Stomach (tissue), 19 donors: ENCODE measurements at places on chromosomes 4 and X. TPM values are rescaled to one million over a fixed set of nuclear protein-coding genes. Genes with fewer than 3 reads are reported as not detected.

Gene BGN
- total RNA-seq, result 8.2 TPM

Gene ODAPH
- not detected for total RNA-seq

Gene UCP1
- 0.37 TPM for total RNA-seq

Gene BMX
- total RNA-seq, result 3.3 TPM

Gene LEF1
- not detected for total RNA-seq

Gene ACE2
- total RNA-seq, result 1.0 TPM

Gene TREX2
- not detected for total RNA-seq

Gene NEUROG2
- not detected for total RNA-seq

GRCh38 chrX:94492541-94492940 is 818.5 kb downstream of the FAM133A start:
- no peaks in the 10 kb centered on the region for H3K27me3 ChIP-seq
- peak; percentile 2 for DNase-seq
- no peak overlapping the region for H3K4me3 ChIP-seq
- H3K36me3 ChIP-seq, result no peaks in the 10 kb centered on the region
- H3K4me1 ChIP-seq, result no peaks in the 10 kb centered on the region
- no peak overlapping the region for H3K27ac ChIP-seq

- no peaks in the 10 kb centered on the region for H3K27me3 ChIP-seq
- H3K4me3 ChIP-seq, result no peak overlapping the region
- no peak overlapping the region for H3K27ac ChIP-seq
- no peaks in the 10 kb centered on the region for H3K36me3 ChIP-seq
- H3K4me1 ChIP-seq, result peaks cover 41% of the 10 kb centered on the region
Observed at GRCh38 chr4:128521156-128521555, 233.5 kb upstream of the PGRMC2 start.

DNA sequence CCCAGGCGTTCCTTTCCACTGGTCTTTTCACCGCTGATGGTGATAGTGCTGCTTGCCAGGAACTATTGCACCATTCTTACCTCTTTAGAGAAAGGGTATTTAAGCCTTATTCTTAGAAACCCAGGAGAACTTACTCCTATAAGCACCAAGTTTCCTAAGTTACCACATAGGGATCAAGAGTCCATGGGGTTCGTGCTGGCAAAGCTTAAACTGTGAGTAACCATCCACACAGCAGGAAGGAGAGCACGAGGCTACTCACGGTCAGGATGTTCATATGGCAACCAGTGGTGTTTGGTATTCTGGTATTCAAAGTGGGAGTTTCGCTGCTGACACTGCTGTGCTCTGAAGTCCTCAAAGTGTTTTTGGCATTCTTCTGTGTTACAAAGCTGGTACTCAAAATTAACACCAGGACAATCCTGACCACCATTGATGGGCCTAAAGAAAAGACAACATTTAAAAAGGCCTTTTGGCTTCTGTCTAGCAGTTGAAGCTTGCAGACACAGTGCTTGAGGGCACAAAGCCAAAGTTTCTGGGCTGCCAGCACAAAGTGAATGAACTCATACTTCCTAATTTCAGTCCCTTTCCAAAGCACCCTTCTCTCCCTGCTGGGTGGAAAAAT is 256.9 kb downstream of the ADAMTS3 start:
- no peaks in the 10 kb centered on the region for H3K36me3 ChIP-seq
- no peaks in the 10 kb centered on the region for H3K27me3 ChIP-seq
- H3K27ac ChIP-seq, result peak overlapping the region; percentile 45
- H3K4me3 ChIP-seq, result no peak overlapping the region
- peak; percentile 86 for DNase-seq

DNA sequence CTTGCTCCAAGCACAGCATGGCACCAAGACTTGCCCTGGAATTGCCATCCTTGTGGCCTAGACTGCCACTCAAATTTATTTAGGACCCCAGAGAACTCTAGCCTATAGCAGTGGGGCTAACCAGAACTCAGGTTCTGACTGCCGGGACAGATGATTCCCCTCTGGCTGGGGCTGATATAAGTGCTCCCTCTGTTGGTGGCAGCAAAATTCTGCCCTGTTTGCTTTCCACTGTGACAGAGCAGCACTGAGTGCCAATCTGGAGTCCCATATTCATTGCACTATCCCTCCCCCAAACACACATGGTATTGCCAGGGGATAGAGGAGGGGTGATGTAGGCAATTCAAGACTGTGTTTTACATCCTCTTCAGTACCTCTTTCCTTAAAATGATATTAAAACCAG is 1081.9 kb downstream of the FAT4 start:
- H3K27ac ChIP-seq, result no peak overlapping the region
- DNase-seq, result no peak
- no peaks in the 10 kb centered on the region for H3K4me1 ChIP-seq
- no peaks in the 10 kb centered on the region for H3K27me3 ChIP-seq

GRCh38 chrX:43436517-43436916 is 219.6 kb upstream of the MAOA start:
- H3K4me3 ChIP-seq, result no peak overlapping the region
- H3K36me3 ChIP-seq, result no peaks in the 10 kb centered on the region
- DNase-seq, result no peak
- H3K27me3 ChIP-seq, result no peaks in the 10 kb centered on the region
- H3K4me1 ChIP-seq, result no peaks in the 10 kb centered on the region

DNA sequence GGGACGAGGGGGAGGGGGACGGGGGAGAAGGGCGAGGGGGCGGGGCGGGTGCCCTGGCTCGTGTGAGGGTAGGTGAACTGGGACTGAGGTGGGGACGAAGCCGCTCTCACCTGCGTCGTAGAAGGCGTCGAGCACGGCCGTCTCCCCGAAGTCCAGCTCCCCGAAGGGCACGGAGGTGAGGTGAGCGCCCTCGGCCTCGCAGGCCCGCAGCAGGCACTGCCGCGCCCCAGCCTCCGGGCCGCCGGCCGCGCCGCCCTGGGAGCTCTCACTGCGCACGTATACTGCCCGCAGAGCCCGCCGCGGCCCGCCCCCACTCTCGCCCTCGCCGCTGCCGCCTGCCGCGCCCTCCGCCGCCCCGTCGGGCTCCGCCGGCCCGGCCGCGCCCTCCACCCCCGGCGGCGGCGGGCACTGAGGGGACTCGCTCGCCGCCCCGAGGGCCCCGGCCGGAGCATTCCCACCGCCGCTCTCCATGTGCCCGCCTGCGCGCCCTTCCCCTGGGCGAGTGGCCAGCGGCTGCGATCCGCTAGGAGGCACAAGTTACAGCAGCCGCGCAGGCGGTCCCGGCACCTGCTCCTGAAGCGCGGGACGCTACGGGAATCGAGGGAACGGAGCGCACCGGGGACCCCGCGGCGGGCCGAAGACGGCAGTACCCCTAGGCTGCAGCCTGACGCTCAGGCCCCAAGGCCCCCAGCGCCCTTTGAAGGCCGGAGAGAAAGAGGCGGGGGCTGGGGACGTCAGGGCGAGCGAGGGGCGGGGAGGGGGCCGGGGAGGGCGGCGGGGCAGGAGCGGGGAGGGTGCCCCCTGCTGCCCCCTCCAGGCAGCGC is at the start of gene MAP3K15:
Gene MAP3K15 (minus strand): TSS at position 718 of the 824 bp plus-strand sequence. CDS start 247 bp downstream, at position 471.
- DNase-seq, result peak; percentile 53
- peak within 1 kb of the TSS; percentile 37 for H3K4me3 ChIP-seq
- no peaks in the 10 kb centered on the region for H3K36me3 ChIP-seq
- peaks cover 24% of the 10 kb centered on the region for H3K27me3 ChIP-seq
- no peak within 1 kb of the TSS for H3K27ac ChIP-seq

GRCh38 chrX:96027407-96027806 is 657.2 kb upstream of the DIAPH2 start:
- DNase-seq, result no peak
- no peaks in the 10 kb centered on the region for H3K36me3 ChIP-seq
- no peak overlapping the region for H3K4me3 ChIP-seq
- H3K4me1 ChIP-seq, result no peaks in the 10 kb centered on the region
- no peak overlapping the region for H3K27ac ChIP-seq

- no peak for DNase-seq
- no peaks in the 10 kb centered on the region for H3K27me3 ChIP-seq
- no peak overlapping the region for H3K27ac ChIP-seq
- H3K4me3 ChIP-seq, result no peak overlapping the region
Observed at GRCh38 chrX:12360383-12360782, 222.1 kb downstream of the FRMPD4 start.

GRCh38 chr4:120750152-120750525 is 172.4 kb downstream of the PRDM5 start:
- H3K4me1 ChIP-seq, result no peaks in the 10 kb centered on the region
- H3K27me3 ChIP-seq, result no peaks in the 10 kb centered on the region
- H3K4me3 ChIP-seq, result no peak overlapping the region
- H3K36me3 ChIP-seq, result no peaks in the 10 kb centered on the region

- no peak overlapping the region for H3K27ac ChIP-seq
- no peak overlapping the region for H3K4me3 ChIP-seq
- no peak for DNase-seq
- no peaks in the 10 kb centered on the region for H3K4me1 ChIP-seq
- peaks cover 59% of the 10 kb centered on the region for H3K27me3 ChIP-seq
Observed at GRCh38 chrX:48829016-48829735, 2.9 kb downstream of the ERAS start.

DNA sequence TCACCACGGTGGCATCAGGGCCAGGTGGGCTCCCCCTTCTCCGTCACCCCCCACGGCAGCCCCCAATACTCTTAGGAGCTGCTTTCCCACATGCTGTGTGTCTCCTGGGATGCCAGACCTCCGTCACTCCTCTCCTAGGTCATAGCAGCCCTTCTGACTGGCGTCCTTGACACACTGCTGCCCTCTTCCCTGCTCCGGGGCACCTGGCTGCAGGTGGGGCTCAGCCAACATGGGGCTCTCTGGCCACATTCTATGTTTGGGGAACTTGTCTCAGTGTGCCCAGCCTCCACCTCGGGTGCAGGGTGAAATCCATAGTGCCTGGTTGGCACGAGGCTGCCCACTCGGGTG is 13.8 kb downstream of the TMEM175 start:
- no peaks in the 10 kb centered on the region for H3K27me3 ChIP-seq
- H3K4me3 ChIP-seq, result no peak overlapping the region
- DNase-seq, result no peak
- H3K36me3 ChIP-seq, result no peaks in the 10 kb centered on the region
- H3K27ac ChIP-seq, result no peak overlapping the region
- no peaks in the 10 kb centered on the region for H3K4me1 ChIP-seq

DNA sequence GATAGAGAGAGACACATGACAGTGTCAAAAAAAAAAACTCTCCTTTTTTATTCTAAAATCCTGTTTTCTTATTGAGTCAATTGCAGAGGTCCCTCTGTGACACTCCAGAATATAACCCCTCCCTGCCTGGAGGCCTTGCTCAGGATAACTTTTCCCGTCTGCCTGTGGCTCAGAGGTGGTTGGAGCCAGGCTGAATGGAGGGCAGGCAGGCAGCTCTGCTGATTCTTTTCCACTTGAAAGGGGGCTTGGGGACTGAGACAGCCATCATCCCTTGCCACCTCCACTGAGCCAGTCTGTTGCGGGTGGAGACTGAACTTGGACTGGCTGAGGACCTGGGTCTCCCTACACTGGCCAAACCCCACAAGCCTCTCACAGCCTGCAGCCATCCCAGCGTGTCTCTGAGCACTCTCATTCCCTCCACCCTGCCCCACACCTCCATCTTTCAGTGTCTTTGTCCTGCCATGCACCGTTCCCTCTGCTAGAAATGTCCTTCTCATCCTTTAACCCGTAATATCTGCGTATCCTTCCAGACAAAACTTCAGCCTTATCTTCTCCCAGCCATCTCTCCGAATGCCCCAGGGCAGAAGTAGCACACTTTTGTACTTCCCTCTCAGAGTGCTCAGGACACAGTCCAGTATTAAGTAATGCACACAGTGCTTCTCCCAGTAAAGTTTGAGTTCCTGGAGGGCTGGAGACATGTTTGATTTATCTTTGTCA is 139.9 kb downstream of the CHIC2 start:
- no peak overlapping the region for H3K4me3 ChIP-seq
- no peak for DNase-seq
- no peaks in the 10 kb centered on the region for H3K4me1 ChIP-seq
- H3K36me3 ChIP-seq, result no peaks in the 10 kb centered on the region

DNA sequence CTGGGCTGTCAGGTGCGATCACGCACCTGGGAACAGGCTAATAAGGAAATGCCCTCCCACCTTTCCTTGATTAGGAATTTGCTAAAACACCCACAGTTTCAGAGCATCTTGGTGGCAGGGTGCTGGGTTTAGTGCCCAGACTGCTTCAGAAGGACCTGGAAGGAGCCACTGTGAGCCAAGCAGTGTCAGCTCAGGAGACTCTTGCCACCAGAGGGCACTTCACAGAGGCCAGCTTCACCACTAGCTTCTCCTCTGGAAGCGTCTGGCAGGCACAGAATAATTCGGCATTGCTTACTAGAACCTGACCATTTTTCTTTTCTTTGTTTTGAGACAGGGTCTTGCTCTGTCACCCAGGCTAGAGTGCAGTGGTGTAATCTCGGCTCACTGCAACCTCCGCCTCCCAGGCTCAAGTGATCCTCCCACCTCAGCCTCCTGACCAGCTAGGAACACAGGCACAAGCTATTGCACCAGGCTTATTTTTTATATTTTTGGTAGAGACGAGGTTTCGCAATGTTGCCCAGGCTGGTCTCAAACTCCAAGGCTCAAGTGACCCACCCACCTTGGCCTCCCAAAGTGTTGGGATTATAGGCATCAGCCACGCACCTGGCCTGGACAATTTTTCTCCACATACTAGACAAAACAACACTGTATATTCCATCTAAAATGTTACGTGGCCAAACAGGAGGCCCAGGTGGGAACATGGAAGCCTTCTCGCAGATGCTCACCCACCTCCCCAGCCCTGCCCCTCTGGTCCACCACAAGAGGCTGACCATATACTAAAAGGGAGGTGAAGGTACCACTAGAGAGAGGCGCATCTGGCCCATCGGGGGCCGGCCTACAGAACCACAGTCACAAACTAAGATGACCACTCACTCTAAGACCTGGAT is 14.1 kb downstream of the NOP14 start:
- peak; percentile 67 for DNase-seq
- no peak overlapping the region for H3K27ac ChIP-seq
- H3K36me3 ChIP-seq, result peaks cover 100% of the 10 kb centered on the region
- no peaks in the 10 kb centered on the region for H3K4me1 ChIP-seq

DNA sequence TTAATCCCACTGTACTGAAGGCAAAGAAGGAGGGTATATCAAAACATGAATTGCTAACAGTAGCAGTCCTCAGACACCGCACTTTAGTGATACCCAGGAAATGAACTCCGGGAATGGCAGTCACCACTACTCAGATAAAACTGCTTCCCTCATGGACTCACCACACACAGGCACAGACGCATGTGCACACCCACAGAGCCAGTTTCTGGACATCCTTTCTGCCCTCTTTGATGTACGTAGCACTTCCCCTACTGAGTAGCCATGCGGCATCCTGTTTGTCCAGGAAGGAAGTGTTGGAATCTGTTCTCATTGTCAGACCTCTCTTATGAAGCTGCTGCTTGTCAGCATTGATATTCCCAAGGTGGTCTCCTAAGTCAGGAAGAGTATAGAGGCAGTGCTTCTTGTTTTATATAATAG is 95.7 kb downstream of the DCLK2 start:
- H3K4me3 ChIP-seq, result no peak overlapping the region

GRCh38 chr4:127131527-127131926 is 501.2 kb upstream of the INTU start:
- no peaks in the 10 kb centered on the region for H3K27me3 ChIP-seq
- H3K27ac ChIP-seq, result no peak overlapping the region
- DNase-seq, result no peak
- H3K4me3 ChIP-seq, result no peak overlapping the region
- no peaks in the 10 kb centered on the region for H3K4me1 ChIP-seq
- no peaks in the 10 kb centered on the region for H3K36me3 ChIP-seq

GRCh38 chr4:38667085-38667893 is 3.3 kb downstream of the KLF3 start:
- peak overlapping the region; percentile 95 for H3K4me3 ChIP-seq
- H3K4me1 ChIP-seq, result peaks cover 50% of the 10 kb centered on the region
- H3K27me3 ChIP-seq, result no peaks in the 10 kb centered on the region
- peak overlapping the region; percentile 99 for H3K27ac ChIP-seq
- peak; percentile 77 for DNase-seq

- no peak for DNase-seq
- no peaks in the 10 kb centered on the region for H3K27me3 ChIP-seq
- H3K36me3 ChIP-seq, result no peaks in the 10 kb centered on the region
Observed at GRCh38 chr4:109029987-109030386, 267.1 kb upstream of the ETNPPL start.

- H3K4me1 ChIP-seq, result no peaks in the 10 kb centered on the region
- DNase-seq, result no peak
- no peaks in the 10 kb centered on the region for H3K27me3 ChIP-seq
- no peak overlapping the region for H3K27ac ChIP-seq
Observed at GRCh38 chrX:104432321-104432720, 133.7 kb upstream of the IL1RAPL2 start.
